Kidney capillary endothelial cell (primary cell): ENCODE measurements at places on chromosomes 12 and 14.

DNA sequence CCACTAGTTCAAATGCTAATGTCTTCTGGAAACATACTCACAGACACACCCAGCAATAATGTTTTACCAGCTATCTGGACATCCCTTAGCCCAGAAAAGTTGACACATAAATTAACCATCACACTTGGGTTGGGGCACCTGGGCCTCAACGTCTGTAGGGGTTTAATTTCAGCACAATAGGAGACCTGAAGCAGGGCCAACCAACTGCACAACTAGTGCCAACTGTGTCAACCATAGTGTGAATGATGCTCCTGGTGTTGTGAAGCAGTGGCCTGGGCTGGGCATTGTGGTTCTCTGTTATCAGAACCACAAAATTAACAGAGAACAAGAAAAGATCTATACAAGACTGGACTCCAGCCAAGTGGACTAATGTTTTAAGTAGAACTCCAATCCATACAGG lies 106.7 kb upstream of the PPM1H start:
- no peak for DNase-seq

GRCh38 chr12:1815814-1816729 lies 4.3 kb upstream of the LRTM2 start:
- no peak for DNase-seq

GRCh38 chr12:14394317-14395073 lies 29.0 kb downstream of the ATF7IP start:
- peak; percentile 23 for DNase-seq

DNA sequence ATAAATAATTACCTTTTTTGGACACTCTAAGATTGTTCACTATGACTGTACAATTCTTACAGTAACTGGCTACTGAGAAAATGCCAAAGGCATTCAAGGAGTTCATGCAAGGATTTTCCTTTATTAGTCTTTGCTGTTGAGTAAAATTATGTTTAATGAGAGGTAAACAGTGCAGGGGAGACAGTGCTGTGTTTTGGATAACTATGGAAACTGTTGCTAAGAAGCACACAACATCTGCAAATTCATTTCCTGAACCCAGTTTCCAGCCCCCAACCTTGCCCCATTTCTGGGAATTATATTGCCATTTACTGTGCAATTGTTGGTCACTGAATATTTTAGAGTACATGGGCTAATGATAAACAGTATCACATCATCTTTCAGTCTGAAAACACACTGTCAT lies 1005.8 kb downstream of the TRHDE start:
- DNase-seq: no peak

DNA sequence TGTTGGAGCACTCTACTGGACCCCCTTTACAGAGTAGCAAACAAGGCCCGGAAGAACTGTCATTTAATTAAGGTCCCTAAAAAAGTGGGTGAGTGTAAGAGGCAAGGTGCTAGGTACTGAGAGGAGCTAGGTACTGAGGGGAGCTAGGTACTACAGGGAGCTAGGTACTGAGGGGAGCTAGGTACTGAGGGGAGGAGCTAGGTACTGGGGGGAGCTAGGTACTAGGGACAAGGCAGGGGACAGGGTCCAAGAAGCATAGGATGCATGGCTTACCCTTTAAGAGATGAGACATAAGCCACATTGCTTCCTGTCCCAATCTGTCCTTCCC lies 4.9 kb downstream of the KRT5 start:
- no peak for DNase-seq

GRCh38 chr12:45350861-45351260 lies 135.0 kb downstream of the ANO6 start:
- no peak for DNase-seq

- no peak for DNase-seq
Observed at GRCh38 chr12:2492236-2492635, 302.5 kb upstream of the FKBP4 start.
